ENCODE measurements at places on chromosomes 4 and X.

DNA sequence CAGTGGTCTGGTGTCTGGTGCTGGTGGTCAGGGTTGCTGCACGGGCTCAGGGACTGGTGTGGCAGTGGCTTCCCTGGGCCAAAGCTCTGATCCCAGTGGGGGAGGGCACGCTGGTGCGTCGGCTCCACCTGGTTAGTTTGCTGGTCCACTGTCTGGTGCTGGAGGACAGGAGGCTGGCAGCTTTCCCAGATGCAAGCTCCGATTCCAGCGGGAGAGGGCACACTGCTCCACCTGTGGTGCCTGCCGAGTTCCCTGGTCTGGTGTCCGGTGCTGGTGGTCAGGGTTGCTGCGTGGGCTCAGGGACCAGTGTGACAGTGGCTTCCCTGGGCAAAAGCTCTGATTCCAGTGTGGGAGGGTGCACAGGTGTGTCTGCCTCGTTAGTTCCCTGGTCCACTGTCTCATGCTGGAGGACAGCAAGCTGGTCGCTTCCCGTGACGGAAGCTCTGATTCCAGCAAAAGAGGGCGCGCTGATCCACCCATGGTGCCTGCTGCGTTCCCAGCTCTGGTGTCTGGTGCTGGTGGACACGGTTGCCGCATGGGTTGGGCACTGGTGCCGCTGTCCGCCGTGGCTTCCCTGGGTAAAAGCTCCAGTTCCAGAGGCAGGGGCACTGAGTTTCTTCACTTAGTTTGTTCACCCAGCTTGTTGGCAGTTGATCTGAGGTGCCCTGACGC, 5.8 kb downstream of the VMA21 start:
- DNase-seq = no peak

- no peak for DNase-seq
Observed at GRCh38 chr4:185219551-185220344, 10.3 kb downstream of the SNX25 start.

DNA sequence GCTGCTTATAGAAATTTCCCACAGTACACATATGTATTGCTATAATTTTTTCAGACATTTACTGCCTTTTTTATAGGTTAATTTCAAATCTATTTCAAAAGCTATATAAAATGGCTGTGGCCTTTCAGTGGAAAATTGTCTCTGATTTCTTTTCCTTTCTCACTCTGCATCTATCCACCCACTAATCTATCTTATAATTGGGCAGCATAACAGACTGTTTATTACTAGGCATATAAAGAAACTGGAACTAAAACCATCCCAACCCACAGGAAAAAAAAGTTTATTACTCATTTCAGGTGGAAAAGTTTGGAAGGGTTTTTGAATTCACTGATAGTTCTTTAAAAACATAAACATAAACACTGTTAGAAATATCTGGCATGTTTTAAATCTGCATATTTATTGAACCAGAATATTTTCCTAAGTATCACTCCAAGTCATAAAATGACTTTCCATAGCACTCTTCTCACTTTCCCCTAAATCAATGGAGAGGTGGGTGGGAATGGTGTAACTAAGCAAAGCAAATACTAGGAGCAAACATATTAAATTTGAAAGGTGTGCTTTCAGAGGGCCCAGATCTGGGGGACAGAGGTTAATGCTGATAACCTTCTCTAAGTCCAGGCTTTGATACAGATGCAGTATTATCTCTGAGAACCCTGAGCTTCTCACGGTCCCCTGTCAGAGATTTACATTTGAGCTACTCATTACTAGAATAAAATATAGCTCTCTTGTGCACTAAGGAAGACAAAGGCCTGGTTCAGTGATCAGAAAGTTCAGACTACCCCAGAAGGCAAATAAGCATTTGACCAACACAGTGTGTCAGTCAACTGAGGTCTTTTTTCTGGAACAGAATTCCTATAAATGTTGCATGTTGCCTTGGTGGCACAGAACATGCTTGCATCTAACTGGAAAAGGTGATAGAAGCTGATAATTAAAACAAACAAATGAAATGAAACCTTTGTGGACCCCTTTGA, 328.3 kb downstream of the UNC5C start:
- DNase-seq = no peak

DNA sequence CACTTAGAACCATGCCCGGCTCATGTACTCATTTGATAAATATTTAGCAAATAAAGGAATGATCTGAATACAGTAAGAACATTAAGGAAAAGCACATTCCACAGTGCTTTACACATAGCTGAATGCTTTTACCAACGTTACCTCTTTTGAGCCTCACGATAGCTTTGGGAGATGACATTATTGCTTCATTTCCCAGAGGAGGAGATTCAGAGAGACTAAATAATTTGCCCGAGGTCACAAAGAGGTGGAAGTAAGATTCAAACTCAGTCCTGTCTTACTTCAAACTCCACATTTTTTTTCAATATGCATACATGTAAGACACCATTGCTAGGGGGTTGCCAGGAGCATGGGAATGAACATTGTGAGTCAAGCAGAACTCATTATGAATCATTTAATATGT, 538.5 kb downstream of the BCOR start:
- DNase-seq = no peak

GRCh38 chrX:11836284-11836683, 78.2 kb downstream of the MSL3 start:
- DNase-seq = no peak

- no peak for DNase-seq
Observed at GRCh38 chr4:95256108-95256835, 292.5 kb downstream of the UNC5C start.

- DNase-seq = no peak
Observed at GRCh38 chrX:23838953-23839352, 56.0 kb downstream of the SAT1 start.

- DNase-seq = peak; percentile 13
Observed at GRCh38 chr4:146255874-146256273, 41.5 kb downstream of the REELD1 start.

DNA sequence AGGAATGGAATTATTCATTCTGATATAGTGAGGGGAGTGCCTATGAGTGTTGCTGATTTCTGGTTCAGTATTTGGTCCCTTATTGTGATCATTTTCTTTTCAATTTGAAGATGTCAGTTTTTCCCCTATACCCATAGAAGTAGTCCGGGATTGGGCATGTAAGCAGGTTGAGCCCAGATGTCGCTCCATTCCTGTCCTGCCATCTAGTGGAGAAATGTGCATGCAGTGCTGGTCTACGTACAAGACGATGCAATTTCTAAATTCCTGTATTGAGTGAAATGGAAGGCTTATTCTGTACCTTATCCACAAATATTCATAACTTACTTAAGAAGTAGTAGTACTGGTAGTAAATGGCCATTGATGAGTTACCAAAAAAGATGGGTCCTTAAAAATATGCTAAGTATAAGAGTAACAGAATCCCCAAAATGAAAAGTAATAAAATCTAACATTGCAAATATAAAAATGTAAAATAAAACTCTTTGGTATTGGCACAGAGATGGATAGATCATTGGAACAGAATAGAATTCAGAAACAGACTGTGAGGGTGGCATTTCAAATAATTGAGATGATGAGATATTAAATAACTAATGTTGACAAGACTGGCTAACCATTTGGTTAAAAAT, 60.9 kb downstream of the UGT8 start:
- DNase-seq = peak; percentile 68

DNA sequence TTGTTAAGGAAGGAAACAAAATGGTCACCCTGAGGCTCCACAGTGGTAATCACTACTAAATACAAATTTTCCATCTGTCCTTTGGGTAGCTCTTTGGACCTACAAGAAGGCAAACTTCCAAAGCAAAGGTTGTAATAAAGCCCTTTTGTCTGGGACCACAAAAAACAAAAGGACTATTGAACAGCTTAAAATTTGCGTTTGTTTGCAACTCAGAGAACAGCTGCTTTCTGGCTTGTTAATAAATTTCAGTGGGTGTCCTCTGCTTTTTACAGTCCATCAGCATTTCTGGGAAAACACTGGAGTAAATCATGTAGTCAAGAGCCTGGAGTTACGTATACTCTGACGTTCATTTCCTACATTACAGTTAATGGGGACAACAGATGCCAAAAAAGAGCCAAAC, 439.7 kb upstream of the DIAPH2 start:
- DNase-seq = no peak

DNA sequence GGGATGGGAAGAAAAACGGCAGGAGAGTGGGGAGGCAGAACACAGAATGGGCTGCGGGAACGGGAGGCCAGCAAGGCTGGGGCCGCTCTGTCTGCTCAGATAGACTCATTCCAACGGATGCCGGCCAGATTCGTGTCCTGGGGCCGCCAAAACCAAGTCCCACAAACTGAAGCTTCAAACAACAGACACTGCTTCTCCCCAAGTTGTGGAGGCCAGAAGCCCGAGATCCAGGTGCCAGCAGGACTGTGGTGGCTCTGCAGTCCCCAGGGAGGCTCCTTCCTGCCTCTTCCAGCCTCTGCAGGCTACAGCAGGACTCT, 100.6 kb downstream of the ADRA2C start:
- DNase-seq = no peak

- DNase-seq = no peak
Observed at GRCh38 chr4:68465058-68465457, 17.8 kb downstream of the TMPRSS11E start.

DNA sequence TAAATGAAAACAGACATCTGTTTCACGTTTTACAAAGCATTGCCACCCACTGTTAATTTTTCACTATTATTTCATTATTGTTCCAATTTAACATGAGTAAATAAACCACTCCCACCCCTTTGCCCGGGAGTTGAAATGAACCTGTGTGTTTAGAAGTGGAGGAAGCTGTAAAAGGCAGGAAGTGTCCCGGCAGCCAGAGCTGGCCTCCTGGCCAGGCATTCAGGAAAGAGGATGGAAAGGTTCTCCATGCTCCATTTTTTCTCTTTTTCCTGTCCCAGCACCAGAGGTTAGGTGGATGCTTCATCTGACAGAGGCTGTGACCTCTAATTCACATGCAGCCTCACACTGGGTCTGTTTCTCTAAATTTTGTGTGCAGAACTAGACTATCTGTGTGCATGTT, 55.5 kb upstream of the LNX1 start:
- DNase-seq = no peak

DNA sequence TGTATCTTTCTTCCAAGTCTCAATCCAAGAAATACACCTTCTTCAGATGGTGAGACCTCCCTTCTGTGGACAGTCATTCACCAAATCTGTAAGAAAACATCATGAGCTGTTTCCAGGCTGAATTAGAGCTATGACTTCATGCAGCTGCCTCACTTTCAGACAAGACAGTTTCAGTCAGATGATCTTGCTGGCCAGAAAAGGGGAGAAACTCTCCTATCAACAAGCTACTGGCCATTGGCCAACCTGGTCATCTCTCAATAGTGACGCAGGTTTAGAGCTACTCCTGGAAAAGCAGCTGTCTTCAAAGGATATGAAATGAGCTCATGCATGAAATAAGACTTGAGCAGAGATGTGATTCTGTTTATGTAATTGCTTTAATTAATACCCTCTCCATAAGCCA, 69.6 kb upstream of the NDP start:
- no peak for DNase-seq
